ENCODE measurements at places on chromosomes 3 and 15.
A peak's percentile ranks its signal among the peaks of the same experiment; 100 is the strongest.

GRCh38 chr3:64559588-64559987 is 128.2 kb downstream of the ADAMTS9 start:
- H3K4me1 ChIP-seq: no peaks in the 10 kb centered on the region
- H3K27me3 ChIP-seq: peaks cover 4% of the 10 kb centered on the region
- DNase-seq: no peak
- no peak overlapping the region for H3K27ac ChIP-seq

GRCh38 chr3:168532135-168532534 is 436.4 kb upstream of the GOLIM4 start:
- no peak for DNase-seq
- H3K4me1 ChIP-seq: no peaks in the 10 kb centered on the region
- H3K4me3 ChIP-seq: no peak overlapping the region

DNA sequence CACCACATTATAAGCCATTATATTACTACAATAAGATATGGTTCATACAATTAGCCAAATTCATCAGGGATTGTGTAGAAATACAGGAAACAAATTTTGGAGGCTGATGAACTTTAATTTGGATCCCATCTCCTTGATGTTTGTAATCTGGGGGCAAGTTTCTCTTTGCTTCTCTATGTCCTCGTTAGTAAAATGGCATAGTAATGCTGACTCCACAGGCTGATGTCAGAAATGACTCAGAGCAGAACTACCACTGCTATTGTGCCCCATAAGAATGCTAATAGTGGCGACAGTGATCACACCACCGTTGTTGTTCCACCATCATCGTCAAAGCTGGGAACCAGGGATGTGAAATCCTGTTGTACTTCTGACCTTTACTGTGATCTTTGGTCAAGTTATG is 722.3 kb upstream of the LMCD1 start:
- DNase-seq: no peak
- H3K27me3 ChIP-seq: no peaks in the 10 kb centered on the region
- H3K36me3 ChIP-seq: no peaks in the 10 kb centered on the region
- no peaks in the 10 kb centered on the region for H3K4me1 ChIP-seq

DNA sequence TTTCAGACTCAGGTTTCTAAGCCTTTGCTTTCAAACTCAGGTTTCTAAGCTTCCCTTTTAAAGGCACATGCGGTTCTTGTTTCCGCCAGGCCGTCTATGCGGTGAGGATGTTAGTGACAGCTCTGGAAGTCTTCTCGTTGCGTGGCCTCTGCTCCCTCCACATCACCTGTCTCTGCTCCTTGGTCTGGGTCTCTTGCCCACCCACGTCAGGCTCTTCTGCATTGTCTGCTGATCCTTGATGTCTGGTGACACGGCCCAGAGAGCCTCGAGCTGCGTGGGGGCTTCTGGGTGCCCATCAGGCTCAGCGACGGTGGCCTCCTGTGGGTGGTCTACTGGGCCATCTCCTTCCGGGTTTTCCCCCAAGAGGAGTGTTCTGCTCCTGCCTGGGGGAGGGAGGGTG is 30.5 kb downstream of the KLF13 start:
- H3K4me3 ChIP-seq: peak overlapping the region; percentile 75
- H3K27me3 ChIP-seq: no peaks in the 10 kb centered on the region
- no peak for DNase-seq
- peaks cover 74% of the 10 kb centered on the region for H3K4me1 ChIP-seq

DNA sequence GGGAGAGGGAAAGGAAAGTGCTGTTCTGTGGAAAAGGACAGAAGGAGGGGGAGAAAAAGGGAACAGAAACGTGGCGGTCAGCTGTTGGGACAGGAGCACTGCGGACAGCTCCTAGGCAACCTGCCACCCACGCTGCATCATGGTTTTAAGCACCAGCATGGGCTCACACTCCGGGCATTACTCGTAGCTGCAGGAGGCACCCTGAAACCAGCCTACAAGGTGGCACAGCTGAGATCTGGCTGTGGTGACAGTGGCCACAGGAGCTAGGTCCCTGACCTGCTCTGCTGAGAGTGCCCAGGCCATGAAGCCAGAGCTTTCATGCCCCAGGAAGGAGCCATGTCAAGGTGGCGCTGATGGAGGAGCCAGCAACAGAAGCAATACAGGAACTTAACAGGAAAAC is 161.4 kb upstream of the ST8SIA2 start:
- no peaks in the 10 kb centered on the region for H3K36me3 ChIP-seq
- no peak overlapping the region for H3K27ac ChIP-seq
- peaks cover 4% of the 10 kb centered on the region for H3K27me3 ChIP-seq
- H3K4me1 ChIP-seq: no peaks in the 10 kb centered on the region
- DNase-seq: no peak
- no peak overlapping the region for H3K4me3 ChIP-seq

DNA sequence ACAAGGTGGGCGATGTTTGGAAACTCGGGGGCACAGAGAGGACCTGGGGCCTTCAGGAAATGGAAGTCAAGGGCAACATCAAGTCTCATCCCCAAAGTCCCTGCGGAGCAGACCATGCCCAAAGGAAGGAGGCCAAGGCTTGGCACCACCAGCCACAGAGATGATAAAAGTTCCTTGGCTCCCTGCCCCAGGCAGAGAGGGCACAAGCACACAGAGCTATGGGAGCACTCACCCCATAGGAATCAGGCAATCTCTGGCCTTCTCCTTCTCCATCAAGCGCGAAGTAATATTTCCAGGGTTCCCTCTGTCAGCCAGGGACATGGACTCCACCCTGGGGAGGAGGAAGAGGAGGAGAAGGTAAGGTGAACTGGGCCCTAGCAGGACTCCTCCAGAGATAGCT is 7.9 kb downstream of the ACAA1 start:
- no peak overlapping the region for H3K4me3 ChIP-seq
- H3K36me3 ChIP-seq: peaks cover 36% of the 10 kb centered on the region
- peaks cover 7% of the 10 kb centered on the region for H3K4me1 ChIP-seq
- no peaks in the 10 kb centered on the region for H3K27me3 ChIP-seq
- no peak for DNase-seq

GRCh38 chr3:112857526-112857925 is 10.9 kb upstream of the CD200R1L start:
- no peak for DNase-seq
- H3K4me3 ChIP-seq: peak overlapping the region; percentile 71
- peak overlapping the region; percentile 27 for H3K27ac ChIP-seq

GRCh38 chr3:149717391-149718056 is 34.8 kb downstream of the COMMD2 start:
- peak; percentile 3 for DNase-seq
- no peak overlapping the region for H3K4me3 ChIP-seq
- H3K36me3 ChIP-seq: peaks cover 2% of the 10 kb centered on the region

GRCh38 chr3:27607370-27607769 is 114.8 kb downstream of the EOMES start:
- peaks cover 26% of the 10 kb centered on the region for H3K4me1 ChIP-seq
- H3K27ac ChIP-seq: no peak overlapping the region
- H3K4me3 ChIP-seq: no peak overlapping the region
- H3K27me3 ChIP-seq: peaks cover 6% of the 10 kb centered on the region

GRCh38 chr3:158111861-158112260 is 2.0 kb downstream of the RSRC1 start:
- H3K27ac ChIP-seq: no peak overlapping the region
- no peak overlapping the region for H3K4me3 ChIP-seq
- H3K4me1 ChIP-seq: peaks cover 27% of the 10 kb centered on the region
- peaks cover 13% of the 10 kb centered on the region for H3K27me3 ChIP-seq

GRCh38 chr3:183253528-183254486 is 754 bp downstream of the B3GNT5 start:
- peaks cover 38% of the 10 kb centered on the region for H3K27me3 ChIP-seq
- no peak for DNase-seq
- peak overlapping the region; percentile 89 for H3K4me3 ChIP-seq
- H3K36me3 ChIP-seq: peaks cover 28% of the 10 kb centered on the region

GRCh38 chr3:97201814-97202213 is 387.4 kb downstream of the EPHA6 start:
- no peaks in the 10 kb centered on the region for H3K4me1 ChIP-seq
- no peak for DNase-seq
- H3K27ac ChIP-seq: no peak overlapping the region
- H3K27me3 ChIP-seq: no peaks in the 10 kb centered on the region

DNA sequence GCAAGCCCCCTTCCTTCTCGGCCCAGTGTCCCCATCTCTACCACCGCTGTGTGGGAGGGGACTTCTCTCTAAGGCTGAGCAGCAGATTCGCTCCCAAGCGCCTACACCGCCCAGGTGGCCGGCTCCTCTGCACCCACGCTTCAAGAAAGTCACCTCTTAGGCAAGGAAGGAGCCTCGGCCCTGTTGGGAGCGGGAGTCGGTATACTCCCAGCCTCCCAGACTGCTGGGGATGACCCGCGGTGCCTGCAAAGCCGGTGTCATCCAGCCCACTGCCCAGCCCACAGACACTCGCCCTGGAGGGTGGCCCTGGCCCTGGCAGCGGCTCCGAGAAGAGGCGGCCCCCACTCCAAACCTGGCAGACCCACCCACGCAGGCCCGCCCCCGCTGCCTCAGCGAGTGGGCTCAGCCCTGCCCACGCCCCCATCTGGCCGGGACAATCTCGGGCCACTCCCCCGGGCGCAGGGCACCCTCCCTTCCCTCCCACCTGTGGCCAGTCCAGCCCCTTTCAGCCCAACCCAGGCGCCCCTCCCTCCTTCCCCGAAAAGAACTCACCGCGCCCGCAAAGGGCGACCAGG is 396 bp downstream of the CHRNB4 start:
- no peaks in the 10 kb centered on the region for H3K36me3 ChIP-seq
- no peak overlapping the region for H3K27ac ChIP-seq
- H3K4me3 ChIP-seq: peak overlapping the region; percentile 63
- no peak for DNase-seq
- H3K27me3 ChIP-seq: peaks cover 11% of the 10 kb centered on the region

- no peak overlapping the region for H3K27ac ChIP-seq
- H3K36me3 ChIP-seq: peaks cover 4% of the 10 kb centered on the region
- peaks cover 32% of the 10 kb centered on the region for H3K27me3 ChIP-seq
- no peaks in the 10 kb centered on the region for H3K4me1 ChIP-seq
- no peak for DNase-seq
- no peak overlapping the region for H3K4me3 ChIP-seq
Observed at GRCh38 chr3:156507285-156507684, 47.6 kb downstream of the SSR3 start.

DNA sequence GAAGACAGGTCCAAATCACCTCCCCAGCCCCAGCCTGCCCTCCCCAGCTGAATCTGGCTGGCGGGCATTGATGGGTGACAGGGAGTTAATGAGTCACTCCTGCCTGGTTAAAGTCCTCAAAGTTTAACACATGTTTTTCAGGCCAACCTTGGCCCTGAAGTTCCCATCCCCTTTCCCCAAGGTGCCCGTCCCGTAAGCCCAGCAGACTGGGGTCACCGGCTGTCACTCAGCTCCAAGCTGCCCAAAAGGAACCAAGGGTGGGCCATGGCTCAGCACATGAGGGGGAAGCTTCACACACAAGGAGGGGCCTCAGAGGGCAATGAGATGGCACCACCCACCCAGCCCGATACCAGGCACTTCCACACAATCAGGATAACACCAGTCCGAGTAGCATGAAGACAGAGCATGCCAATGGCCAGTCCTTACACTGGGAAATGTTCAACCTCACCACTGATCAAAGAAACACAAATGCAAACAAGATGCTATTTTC is 10.2 kb upstream of the KLF15 start:
- no peaks in the 10 kb centered on the region for H3K4me1 ChIP-seq
- H3K4me3 ChIP-seq: no peak overlapping the region
- no peaks in the 10 kb centered on the region for H3K36me3 ChIP-seq
- no peak overlapping the region for H3K27ac ChIP-seq

GRCh38 chr3:154819491-154819890 is 260.6 kb upstream of the MME start:
- DNase-seq: no peak
- no peak overlapping the region for H3K4me3 ChIP-seq
- H3K27ac ChIP-seq: no peak overlapping the region
- no peaks in the 10 kb centered on the region for H3K36me3 ChIP-seq
- no peaks in the 10 kb centered on the region for H3K27me3 ChIP-seq
- H3K4me1 ChIP-seq: no peaks in the 10 kb centered on the region

DNA sequence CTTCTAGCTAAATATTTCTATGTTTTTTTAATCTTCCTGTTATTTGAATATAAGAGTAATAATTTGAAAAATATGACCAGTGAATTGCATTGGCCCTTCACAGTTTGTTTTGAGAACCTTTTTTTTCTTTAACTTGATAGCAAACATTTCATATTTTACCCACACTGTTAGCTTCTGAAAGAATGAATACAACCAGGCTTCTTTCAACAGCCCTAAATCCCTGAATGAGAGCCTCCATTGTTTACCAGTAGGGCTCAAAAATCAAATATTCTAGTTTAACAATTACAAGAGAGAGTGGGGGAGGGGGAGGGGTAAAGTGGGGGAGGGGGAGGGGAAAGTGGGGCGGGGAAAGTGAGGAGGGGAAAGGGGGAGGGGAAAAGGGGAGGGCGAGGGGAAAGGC is 14.5 kb upstream of the TOP2B start:
- H3K4me1 ChIP-seq: no peaks in the 10 kb centered on the region
- H3K4me3 ChIP-seq: no peak overlapping the region
- H3K27ac ChIP-seq: no peak overlapping the region
- H3K36me3 ChIP-seq: no peaks in the 10 kb centered on the region
- no peak for DNase-seq
- H3K27me3 ChIP-seq: no peaks in the 10 kb centered on the region

DNA sequence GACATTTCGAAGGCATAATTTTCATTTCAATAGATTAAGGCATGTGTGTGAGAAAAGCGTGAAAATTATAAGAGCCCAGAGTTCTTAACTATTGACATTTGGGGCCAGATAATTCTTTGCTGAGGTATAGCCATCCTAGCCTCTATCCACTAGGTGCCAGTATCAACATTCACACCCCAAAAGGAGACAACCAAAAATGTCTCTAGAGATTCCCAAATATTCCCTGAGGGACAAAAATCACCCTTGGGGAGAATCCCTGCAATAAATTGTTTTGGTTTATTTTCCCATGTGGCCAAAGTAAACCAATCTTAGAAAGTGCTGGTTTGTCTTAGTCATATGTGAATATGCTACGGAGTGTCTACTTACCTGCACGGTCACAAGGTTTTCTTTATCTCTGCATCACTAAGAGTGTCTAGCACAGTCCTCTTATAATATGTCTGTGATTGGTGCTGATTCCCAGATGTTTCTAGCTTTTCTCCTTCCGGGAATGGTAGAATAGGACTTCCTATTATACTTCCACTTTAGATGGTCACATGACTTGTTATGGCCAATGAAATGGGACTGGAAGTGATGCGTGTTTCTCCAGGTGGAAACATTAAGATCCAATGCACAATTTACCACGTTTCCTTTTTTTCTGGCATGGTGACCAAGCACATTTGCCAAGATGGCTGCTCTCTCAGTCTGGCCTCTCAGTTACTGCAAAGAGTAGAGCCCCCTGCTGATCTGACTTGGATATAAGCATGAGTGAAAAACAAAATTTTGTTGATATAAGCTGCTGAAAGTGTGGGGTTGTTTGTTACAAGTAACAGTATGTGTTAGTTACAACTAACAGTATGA is 8.0 kb upstream of the KBTBD8 start:
- peak overlapping the region; percentile 74 for H3K4me3 ChIP-seq
- peaks cover 8% of the 10 kb centered on the region for H3K27me3 ChIP-seq
- no peaks in the 10 kb centered on the region for H3K36me3 ChIP-seq
- peaks cover 3% of the 10 kb centered on the region for H3K4me1 ChIP-seq
- peak; percentile 10 for DNase-seq
- H3K27ac ChIP-seq: peak overlapping the region; percentile 56

- H3K4me1 ChIP-seq: no peaks in the 10 kb centered on the region
- no peaks in the 10 kb centered on the region for H3K36me3 ChIP-seq
- DNase-seq: no peak
- H3K4me3 ChIP-seq: no peak overlapping the region
- no peak overlapping the region for H3K27ac ChIP-seq
- H3K27me3 ChIP-seq: peaks cover 22% of the 10 kb centered on the region
Observed at GRCh38 chr15:72925661-72926060, 126.6 kb upstream of the NEO1 start.

GRCh38 chr3:1805331-1805730 is 293.3 kb upstream of the CNTN4 start:
- H3K4me3 ChIP-seq: no peak overlapping the region
- H3K27ac ChIP-seq: no peak overlapping the region
- no peak for DNase-seq
- peaks cover 5% of the 10 kb centered on the region for H3K36me3 ChIP-seq
- H3K4me1 ChIP-seq: no peaks in the 10 kb centered on the region
